ENCODE measurements at places on chromosomes 3 and 15. TPM values are rescaled to one million over a fixed set of nuclear protein-coding genes. Genes with fewer than 3 reads are reported as not detected.

SLC9C1 gene
- total RNA-seq = not detected

UCN2 gene
- 15.2 TPM for total RNA-seq

MYNN gene
- 9.3 TPM for total RNA-seq

DYNLT2B gene
- total RNA-seq = 25.3 TPM

CFAP91 gene
- total RNA-seq = not detected

BOC gene
- total RNA-seq = 2.2 TPM

FAM43A gene
- total RNA-seq = 4.1 TPM

KCNAB1 gene
- 0.42 TPM for total RNA-seq

CATSPER2 gene
- total RNA-seq = 2.6 TPM

CCR1 gene
- not detected for total RNA-seq

CCDC191 gene
- total RNA-seq = 1.8 TPM

ZBED2 gene
- total RNA-seq = 21.3 TPM

BUB1B gene
- 20.3 TPM for total RNA-seq

DISP2 gene
- total RNA-seq = under 0.01 TPM

FAM227B gene
- 1.6 TPM for total RNA-seq

PPIB gene
- 559 TPM for total RNA-seq

UPK1B gene
- 179 TPM for total RNA-seq

CMTM8 gene
- 7.8 TPM for total RNA-seq

PLA2G4B gene
- 18.6 TPM for total RNA-seq

SIN3A gene
- 27.7 TPM for total RNA-seq

PCSK6 gene
- total RNA-seq = 7.8 TPM

PCLAF gene
- total RNA-seq = 31.2 TPM

ARL14 gene
- total RNA-seq = 1.1 TPM

TRIP4 gene
- 7.8 TPM for total RNA-seq

PLA2G4D gene
- not detected for total RNA-seq

CNTN6 gene
- total RNA-seq = not detected

RRP9 gene
- 26.7 TPM for total RNA-seq

ACTC1 gene
- total RNA-seq = not detected

GABRA5 gene
- total RNA-seq = not detected

THSD4 gene
- total RNA-seq = 12.4 TPM

ITGA11 gene
- 0.92 TPM for total RNA-seq

LRRK1 gene
- total RNA-seq = 7.0 TPM

IL12A gene
- 0.21 TPM for total RNA-seq

P3H2 gene
- total RNA-seq = 5.4 TPM

CIB1 gene
- 49.6 TPM for total RNA-seq
